ENCODE measurements at places on chromosomes 4 and X.

DNA sequence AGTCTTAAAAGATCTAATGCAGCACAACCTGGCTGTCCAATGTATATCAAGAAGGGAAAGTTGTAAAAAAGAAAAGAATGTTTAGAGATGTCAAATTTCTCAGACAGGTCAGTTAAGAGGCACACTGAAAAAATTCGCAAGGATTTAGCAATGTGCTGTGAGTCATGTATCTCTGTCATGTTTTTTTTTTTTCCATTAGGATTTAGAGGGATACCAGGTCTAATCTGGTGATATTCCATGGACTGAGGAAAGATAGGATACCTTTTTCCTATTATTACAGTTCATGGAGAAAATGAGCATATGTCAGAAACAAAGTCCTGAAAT lies 815.4 kb upstream of the PCDH10 start:
- no peak for DNase-seq

DNA sequence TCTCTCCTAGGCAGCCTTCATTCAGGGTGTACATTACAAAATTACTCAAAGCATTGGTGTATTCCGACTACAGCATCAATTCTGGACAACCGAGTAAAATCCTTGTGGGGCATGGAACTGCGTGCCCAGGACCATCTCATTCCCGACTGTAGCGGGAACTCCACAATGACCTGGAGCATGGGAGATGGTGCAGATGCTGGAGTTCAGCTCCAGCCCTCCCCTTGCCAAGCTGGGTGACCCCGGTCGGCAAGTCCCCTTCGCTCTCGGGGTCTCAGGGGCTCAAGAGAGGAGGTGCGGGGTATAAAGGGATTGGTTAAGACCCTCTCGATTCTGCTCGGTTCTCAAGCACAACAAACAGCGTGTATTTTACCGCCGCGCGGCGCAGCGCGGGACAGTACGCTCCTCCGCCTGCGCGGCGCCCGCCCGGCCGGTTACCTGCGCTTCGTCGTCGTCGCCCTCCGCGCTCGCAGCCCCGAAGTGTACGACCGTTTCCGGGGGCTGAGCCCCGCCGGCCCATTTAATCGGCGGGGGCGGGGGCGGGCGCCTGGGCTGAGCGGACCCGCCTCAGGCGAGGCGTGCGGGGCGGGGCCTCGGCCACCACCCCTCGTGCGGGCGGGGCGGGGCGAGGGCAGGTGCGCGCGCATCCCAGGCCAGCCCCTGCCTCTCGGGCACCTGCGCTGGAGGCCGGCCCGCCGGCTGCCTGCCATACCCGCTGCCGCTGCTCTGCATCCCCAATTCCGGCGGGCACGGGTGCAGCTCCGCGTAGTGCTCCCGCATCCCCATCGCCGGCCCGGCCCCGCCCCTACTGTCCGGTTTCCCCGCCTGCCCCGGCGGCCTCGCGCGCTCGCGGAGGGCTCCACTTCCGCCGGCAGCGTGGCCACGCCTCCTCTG lies at the start of gene G6PD:
G6PD (minus strand) TSS at position 493 of the 891 bp plus-strand sequence. CDS start 691 bp downstream, outside the sequence.
- peak; percentile 87 for DNase-seq

GRCh38 chr4:1859389-1859753 lies 3.4 kb upstream of the LETM1 start:
- no peak for DNase-seq

DNA sequence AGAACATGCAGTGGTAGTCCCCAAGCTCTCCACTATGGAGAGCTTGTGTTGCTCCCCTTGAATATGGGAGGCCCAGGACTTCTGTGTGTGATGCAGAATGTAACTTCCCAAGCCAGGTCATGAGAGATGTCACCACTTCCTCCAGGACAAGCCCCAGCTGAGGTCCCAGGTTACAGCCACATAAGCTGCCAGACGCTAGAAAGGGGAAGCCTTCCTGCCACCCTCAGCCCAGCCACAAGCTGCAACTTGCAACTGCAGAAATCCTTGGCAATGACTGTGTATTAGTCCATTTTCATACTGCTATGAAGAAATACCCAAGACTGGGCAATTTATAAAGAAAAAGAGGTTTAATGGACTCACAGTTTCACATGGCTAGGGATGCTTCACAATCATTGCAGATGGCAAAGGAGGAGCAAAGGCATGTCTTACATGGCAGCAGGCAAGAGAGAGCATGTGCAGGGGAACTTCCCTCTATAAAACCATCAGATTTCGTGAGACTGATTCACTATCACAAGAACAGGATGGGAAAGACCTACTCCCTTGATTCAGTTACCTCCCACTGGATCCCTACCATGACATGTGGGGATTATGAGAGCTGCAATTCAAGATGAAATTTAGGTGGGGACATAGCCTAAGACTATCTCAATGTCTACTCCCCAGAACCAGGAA lies 91.5 kb upstream of the DHX15 start:
- DNase-seq, result no peak

- DNase-seq, result no peak
These were observed 18.2 kb downstream of the SH3RF1 start for GRCh38 chr4:169252339-169253112.

GRCh38 chr4:67909905-67910584 lies 26.2 kb upstream of the TMPRSS11D start:
- DNase-seq, result no peak

GRCh38 chr4:146256328-146256727 lies 42.0 kb downstream of the REELD1 start:
- no peak for DNase-seq

- no peak for DNase-seq
These were observed 19.9 kb upstream of the DUSP9 start for GRCh38 chrX:153626863-153627674.

DNA sequence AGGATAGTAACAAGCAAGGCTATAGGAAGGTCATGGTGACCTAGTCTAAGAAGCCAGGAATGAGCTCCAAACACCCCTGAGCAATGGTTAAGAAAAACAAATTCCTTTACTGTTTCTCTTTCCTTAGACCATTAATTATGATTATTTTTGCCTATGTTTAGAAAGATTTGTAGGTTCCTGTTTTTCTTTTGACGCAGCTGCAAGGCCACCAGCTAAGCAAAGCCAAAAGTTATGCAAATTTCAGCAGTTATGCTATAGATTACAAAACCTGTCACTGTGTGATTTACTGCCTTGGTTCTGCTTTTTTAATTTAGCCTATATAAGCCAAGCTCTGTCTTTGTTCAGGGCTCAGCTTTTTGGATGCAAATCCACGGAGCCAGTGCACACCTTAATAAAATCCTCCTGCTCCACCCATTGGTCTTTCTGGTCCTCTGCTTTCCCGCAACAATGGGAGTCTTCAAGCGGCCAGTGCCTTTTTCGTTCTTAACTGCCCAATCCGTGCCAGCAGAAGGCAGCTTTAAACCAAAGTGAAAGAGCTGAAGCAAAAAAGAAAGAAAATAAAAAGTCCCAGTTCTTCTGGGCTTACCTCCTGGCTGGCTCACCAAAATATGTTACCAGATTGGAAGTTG lies 1.4 kb upstream of the CEP135 start:
- peak; percentile 25 for DNase-seq

- DNase-seq, result no peak
These were observed 208.9 kb downstream of the SPATA18 start for GRCh38 chr4:52259978-52260377.

GRCh38 chr4:134251322-134251721 lies 49.7 kb upstream of the PABPC4L start:
- DNase-seq, result no peak

DNA sequence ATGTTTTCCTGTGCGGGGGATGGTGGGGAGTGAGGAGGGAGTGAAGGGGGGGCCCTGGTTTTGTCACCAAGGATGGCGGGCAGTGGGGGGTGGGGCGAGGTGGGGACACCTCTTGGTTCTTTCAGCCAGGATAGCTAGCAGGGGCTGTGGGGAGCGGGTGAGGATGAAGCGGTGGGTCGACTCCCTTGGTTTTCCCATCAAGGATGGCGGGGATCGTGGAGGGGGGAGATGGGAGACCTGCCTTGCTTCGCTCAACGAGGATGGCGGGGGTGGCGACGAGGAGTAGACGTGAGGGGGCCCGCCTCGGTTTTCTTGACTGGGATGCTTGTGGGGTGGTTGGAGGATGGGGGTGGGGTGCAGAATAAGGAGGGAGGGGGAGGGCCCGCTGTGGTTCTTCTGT lies 643 bp downstream of the FHL1 start:
- no peak for DNase-seq

GRCh38 chr4:156732634-156733033 lies 239.0 kb downstream of the PDGFC start:
- DNase-seq, result no peak

DNA sequence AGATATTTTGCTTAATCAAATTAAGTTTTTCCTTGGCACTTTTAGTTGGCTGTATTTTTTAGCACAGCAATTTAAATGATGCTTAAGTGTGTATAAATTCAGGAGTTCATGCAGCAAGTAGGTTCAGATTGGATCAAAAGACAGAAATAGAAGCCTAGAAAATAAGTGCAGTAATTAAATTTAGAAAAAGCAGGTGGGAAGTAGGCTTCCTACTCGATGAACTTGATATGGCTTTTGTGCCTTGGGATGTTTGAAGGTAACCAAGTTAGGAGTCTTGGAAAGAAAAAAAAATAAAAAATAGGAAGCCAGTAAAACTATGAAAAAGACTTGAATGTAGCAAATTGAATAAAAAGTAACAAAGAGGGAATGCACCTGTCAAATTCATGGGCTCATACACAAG lies 372.3 kb downstream of the SPOCK3 start:
- DNase-seq, result no peak
